ENCODE measurements at places on chromosomes 3 and 15. TPM values are rescaled to one million over a fixed set of nuclear protein-coding genes. Genes with fewer than 3 reads are reported as not detected.

ATP13A4 gene
- not detected for total RNA-seq

CA12 gene
- total RNA-seq = 0.74 TPM

DZIP1L gene
- 11.1 TPM for total RNA-seq

- no peaks in the 10 kb centered on the region for H3K36me3 ChIP-seq
- DNase-seq = no peak
- H3K4me3 ChIP-seq = no peak overlapping the region
- H3K27ac ChIP-seq = no peak overlapping the region
Observed at GRCh38 chr3:8895829-8896228, 67.4 kb downstream of the RAD18 start.

DNA sequence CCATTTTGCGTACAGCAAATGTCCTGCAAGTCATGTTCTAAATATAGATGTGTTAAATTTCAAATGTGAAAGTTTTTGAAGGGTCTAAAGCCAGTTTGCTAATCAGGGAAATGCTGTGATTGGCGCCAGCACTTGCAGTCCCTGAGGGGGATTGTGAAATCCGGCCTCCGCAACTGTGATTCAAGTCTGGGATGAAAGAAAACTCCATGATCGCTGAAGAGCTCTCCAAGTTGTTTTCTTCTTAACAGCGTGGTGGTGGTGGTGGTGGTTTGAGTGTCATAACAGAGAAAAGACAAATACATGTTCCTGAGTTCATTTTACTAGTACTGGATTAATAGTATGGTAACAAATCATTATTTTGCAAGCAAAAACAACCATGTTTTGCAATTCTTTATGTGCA lies 51.8 kb downstream of the MITF start:
- no peaks in the 10 kb centered on the region for H3K27me3 ChIP-seq
- H3K36me3 ChIP-seq = no peaks in the 10 kb centered on the region
- H3K27ac ChIP-seq = peak overlapping the region; percentile 51

- no peaks in the 10 kb centered on the region for H3K27me3 ChIP-seq
- H3K4me1 ChIP-seq = peaks cover 13% of the 10 kb centered on the region
- H3K27ac ChIP-seq = no peak overlapping the region
- no peak for DNase-seq
Observed at GRCh38 chr15:70201425-70201775, 103.7 kb upstream of the TLE3 start.

- no peaks in the 10 kb centered on the region for H3K36me3 ChIP-seq
- peaks cover 5% of the 10 kb centered on the region for H3K27me3 ChIP-seq
- no peak for DNase-seq
Observed at GRCh38 chr3:126678693-126679317, 23.9 kb upstream of the TXNRD3 start.

DNA sequence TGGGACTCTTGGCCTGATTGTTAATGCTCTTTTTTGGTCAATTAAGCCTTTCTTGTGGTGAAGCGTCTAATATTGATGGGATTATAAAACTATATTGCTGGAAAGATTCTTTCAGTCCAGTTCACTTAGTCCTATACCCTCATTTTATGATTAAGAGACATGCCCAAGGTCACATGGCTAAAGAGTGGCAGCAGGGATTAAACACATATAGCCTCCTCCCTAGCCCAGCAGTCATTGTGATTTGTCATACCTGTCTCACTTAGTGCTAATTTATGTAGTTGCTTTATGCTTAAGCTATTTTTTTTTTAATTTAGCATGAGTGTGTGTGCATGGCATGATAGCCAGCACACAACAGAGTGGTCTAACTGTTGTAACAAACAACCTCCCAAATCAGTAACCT lies 9.5 kb downstream of the PARP14 start:
- H3K4me3 ChIP-seq = no peak overlapping the region
- no peak for DNase-seq
- no peaks in the 10 kb centered on the region for H3K27me3 ChIP-seq
- H3K4me1 ChIP-seq = peaks cover 9% of the 10 kb centered on the region
- H3K36me3 ChIP-seq = peaks cover 4% of the 10 kb centered on the region

All from Panc1 (cell line).